ENCODE measurements at places on chromosomes 7 and 10.

DNA sequence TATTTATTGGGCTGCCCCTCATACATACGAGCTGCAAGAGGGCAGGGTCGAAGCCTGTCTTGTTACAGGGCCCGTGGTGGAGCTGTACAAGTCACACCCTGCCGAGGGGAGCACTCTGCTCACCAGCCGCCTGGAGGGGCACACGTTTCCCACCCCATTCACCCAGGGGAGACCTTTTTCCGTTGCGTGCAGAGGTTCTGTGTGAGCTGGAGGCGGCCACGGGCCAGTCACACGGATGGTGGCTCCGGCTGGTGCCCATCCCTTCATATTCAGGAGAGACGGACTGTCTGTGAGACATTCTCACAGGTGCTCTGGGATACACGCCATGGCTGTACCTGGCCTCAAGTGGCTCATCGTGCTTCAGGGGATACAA lies 47.9 kb upstream of the FAM20C start:
- no peak for DNase-seq

- no peak for DNase-seq
Observed at GRCh38 chr7:76356823-76357222, 2.0 kb downstream of the YWHAG start.

- no peak for DNase-seq
Observed at GRCh38 chr10:110446954-110447608, 50.6 kb upstream of the DUSP5 start.

DNA sequence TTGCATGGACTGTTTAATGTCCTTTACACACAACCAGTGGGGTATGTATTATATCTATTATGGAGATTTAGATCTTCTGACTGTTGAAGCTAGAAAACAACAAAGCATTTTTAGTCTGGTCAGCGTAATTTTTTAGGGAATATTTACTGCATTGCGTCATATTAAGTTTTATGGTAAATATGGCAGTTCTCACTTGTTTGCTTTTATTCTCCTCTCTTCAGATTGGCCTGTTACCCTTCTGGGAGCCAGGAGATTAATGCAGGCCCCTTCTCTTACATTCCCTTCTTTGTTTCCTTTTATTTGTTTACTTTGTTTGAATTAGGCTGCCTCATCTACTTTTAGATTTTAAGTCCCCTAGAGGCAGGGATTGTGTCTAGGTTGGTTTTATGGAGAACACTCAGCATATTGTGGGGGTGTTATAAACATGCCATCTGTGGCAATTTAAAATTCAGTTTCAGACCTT lies 13.8 kb downstream of the UBE2D1 start:
- DNase-seq: no peak

DNA sequence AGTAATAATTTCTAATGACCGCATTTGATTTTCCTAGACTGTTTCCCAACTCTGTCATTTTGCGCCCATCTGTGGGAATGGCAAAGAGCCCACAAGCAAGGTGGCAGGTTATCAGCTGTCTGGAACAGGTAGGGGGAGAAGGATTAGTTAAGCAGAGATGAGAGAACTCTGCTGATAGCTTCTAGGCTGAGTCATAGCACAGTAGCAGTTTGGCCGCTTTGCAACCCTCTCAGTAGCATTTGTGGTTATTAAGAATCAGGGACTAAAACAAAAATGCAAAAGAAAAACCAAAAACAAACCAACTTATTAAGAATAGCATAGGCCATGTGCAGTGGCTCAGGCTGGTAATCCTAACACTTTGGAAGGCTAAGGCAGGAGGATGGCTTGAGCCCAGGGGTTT lies 602.7 kb upstream of the SORCS1 start:
- no peak for DNase-seq

Data from NCI-H2171 (cell line).